ENCODE measurements at places on chromosomes 1 and 21.

DNA sequence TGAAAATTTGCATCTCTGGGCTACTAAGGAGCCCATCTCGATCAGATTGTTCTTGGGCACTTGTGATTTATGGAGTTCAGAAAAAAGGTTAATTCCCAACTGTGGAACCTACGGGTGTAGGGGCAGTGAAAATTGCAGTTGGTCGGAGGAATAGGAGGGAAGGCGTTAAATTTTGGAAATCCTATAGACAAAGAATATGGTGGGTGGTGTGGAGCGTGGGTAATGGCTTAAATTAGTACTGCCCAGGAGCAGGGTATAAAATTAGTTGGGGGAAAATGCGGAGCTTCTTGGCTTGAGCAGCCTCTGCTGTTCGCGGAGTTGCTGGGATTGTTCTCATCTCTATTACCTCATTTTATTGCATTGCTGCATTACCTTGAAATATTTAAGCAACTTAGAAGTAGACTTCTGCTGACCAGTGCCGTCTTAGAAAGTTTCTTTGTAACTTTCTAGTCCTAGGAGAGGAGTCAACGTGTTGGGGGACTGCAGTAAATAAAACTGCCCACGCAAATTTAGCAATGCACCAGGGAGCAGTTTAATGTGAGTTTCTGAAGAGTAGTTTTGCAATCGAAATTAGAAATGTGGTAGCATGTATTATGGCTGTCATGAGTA, 514 bp downstream of the S1PR1 start:
- DNase-seq: no peak

- DNase-seq: peak; percentile 65
These were observed 7.1 kb upstream of the CAPN2 start for GRCh38 chr1:223704921-223705878.

DNA sequence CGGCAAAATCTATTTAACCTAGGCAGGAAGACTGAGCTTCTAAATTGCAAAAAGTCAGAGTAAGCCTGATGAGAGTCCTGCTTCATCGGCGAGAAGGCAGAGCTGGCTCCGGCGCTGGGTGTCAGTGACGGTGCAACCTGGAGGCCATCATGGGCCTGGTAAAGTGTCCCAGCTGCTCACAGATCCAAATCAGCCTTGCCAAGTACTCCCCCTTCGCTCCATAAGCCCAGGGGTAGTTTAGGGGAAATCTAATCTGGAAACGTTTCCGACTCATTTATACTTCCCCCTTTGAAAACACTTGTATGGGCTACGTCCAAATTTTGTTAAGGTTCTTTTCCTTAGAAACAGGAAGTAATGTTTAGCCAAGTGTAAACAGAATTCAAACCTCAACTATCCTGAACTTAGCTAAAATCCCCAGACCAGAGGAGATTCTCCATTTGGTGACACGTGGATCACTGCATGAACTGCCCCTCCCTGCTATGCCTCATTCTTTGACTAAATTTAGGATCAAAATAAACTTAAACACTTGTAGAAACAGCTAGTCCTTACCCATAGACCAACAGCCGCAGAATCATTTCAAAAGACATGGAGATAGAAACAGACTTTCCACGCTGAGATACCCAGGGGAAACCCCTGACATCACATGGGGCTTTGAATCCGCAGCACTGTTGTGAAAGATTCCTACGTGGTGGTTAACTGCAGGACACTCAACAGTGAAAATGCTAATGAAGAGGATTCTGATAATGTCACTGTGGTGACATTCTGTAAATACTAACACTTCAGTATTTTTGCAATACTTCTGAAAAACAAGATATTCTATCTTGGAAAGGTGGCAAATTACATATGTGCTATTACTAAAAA, 172.7 kb downstream of the TGFBR3 start:
- no peak for DNase-seq

DNA sequence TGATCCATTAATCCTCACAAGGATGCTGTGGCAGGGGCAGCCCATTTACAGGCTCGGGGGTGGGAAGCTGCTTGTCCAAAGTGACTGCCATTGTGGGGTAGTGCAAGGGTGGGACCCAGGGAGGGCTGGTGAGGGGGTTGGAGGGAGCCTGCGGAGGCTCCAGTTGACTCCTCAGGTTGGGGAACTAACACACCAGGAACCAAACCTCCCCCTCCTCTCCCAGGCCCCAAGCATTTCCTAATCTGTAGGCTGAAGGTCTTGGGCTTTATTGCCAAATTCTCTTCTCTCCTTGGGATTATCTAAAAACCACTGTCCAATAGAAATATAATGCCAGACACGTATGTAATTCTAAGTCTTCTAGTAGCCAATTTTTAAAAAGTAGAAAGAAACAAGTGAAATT, 18.2 kb downstream of the IKBKE start:
- no peak for DNase-seq

Measured in spinal cord (tissue), 10 donors.